Osteoblast (primary cell): ENCODE measurements at places on chromosomes 6 and 20.

DNA sequence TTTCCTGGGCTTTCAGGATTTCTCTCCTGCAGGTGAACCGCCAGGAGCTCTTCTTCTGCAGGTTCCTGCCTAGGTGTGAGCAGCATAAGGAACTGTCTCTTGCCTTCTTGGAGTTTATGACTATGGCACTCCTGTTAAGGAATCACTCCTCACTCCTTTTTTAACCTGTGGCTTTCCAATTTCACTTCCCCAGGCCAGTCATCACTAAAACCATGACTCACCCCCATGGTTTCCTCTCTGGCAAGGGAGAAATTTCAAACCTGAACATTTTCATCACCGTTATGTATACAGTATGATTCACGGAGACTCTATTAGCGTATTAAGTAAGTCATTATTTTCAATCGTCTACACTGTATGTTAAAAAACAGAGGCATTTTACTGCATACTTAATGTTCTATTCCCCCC is 78.2 kb upstream of the ARID1B start:
- DNase-seq, result no peak
- no peak overlapping the region for H3K27ac ChIP-seq
- H3K4me1 ChIP-seq, result no peaks in the 10 kb centered on the region
- no peak overlapping the region for H3K4me3 ChIP-seq

GRCh38 chr20:3784216-3784853 is 2.2 kb downstream of the CENPB start:
- H3K27ac ChIP-seq, result peak overlapping the region; percentile 31
- no peaks in the 10 kb centered on the region for H3K27me3 ChIP-seq
- H3K4me1 ChIP-seq, result peaks cover 26% of the 10 kb centered on the region
- H3K36me3 ChIP-seq, result peaks cover 5% of the 10 kb centered on the region
- peak; percentile 89 for DNase-seq

GRCh38 chr6:129744201-129744879 is 34.4 kb upstream of the ARHGAP18 start:
- no peak overlapping the region for H3K4me3 ChIP-seq
- H3K27ac ChIP-seq, result peak overlapping the region; percentile 20
- H3K4me1 ChIP-seq, result peaks cover 30% of the 10 kb centered on the region

GRCh38 chr6:144549837-144550747 is 265.0 kb downstream of the UTRN start:
- no peak overlapping the region for H3K4me3 ChIP-seq
- peaks cover 26% of the 10 kb centered on the region for H3K36me3 ChIP-seq
- no peak for DNase-seq

GRCh38 chr6:151709329-151709728 is 98.2 kb upstream of the ESR1 start:
- no peak overlapping the region for H3K4me3 ChIP-seq
- no peak overlapping the region for H3K27ac ChIP-seq
